Upper lobe of right lung (tissue), 1 donor: ENCODE measurements at places on chromosomes 4 and X. TPM values are rescaled to one million over a fixed set of nuclear protein-coding genes. Genes with fewer than 3 reads are reported as not detected.

The H2BW2 gene
- total RNA-seq = not detected

The FATE1 gene
- not detected for total RNA-seq

The WAS gene
- total RNA-seq = 25.3 TPM

The EBP gene
- 93.4 TPM for total RNA-seq

The SLITRK2 gene
- 0.32 TPM for total RNA-seq

The UGT2B17 gene
- not detected for total RNA-seq

The TKTL2 gene
- not detected for total RNA-seq

The GPR78 gene
- total RNA-seq = 0.23 TPM

The TSPYL2 gene
- total RNA-seq = 44.4 TPM

The RBMXL3 gene
- total RNA-seq = not detected

The SHROOM4 gene
- total RNA-seq = 43.5 TPM

The CENPE gene
- total RNA-seq = 0.78 TPM

The SLIT2 gene
- total RNA-seq = 181 TPM

The DDX53 gene
- not detected for total RNA-seq

The SPANXN5 gene
- not detected for total RNA-seq

The TRIM75 gene
- total RNA-seq = not detected

The SPANXB1 gene
- total RNA-seq = not detected

The KIT gene
- 33.3 TPM for total RNA-seq

The CT47B1 gene
- not detected for total RNA-seq

The NPNT gene
- total RNA-seq = 263 TPM

The PDK3 gene
- total RNA-seq = 19.4 TPM

The FHDC1 gene
- total RNA-seq = 25.7 TPM

The CXorf49 gene
- not detected for total RNA-seq

The PPEF2 gene
- total RNA-seq = not detected

The SNCA gene
- 12.1 TPM for total RNA-seq

The BANK1 gene
- total RNA-seq = 12.6 TPM
